ENCODE measurements at places on chromosomes 7 and 10.

- no peak for DNase-seq
Observed at GRCh38 chr10:44478876-44479705, 94.2 kb upstream of the CXCL12 start.

DNA sequence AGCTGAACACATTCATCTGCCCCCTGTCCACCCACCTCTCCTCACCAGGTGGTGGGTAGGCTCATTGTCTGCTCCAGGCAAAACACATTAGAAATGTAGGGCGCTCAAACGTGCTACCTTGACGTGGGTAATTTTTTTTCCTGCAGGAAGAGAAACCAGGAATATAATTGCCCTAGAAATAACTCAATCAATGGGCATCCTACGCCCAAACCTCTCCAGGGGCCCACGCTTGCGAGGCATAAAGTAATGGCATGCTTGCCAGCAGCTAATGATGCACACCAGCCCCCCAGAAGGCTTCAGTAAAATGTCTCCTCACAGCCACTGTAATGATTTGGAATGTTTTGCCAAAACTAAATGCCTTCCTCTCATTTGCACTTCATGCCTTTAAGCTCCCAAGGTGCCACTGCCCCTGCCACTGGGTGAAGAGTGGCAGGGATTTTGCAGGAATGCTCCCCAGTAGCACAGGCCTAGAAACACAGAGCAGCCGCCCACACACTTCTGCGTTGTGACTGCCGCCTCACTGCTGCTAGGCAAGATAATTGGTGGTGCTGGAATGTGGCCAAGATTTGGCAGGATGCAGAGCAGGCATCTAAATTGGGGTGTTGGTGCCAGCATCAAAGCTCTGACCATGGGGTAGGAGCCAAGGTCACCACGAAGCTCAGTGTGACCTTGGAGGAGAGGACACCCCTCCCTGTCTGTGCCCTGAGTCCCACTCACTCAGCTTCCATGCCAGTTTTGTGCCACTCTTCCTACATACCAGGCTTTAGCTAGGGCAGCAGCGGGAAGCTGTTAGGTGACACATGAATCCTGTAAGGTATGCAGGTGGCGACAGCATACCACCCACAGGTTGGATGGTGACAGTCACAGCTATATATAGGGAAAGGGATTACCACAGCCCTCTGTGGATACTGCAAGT, 48.7 kb upstream of the PPP1R3C start:
- DNase-seq = no peak

DNA sequence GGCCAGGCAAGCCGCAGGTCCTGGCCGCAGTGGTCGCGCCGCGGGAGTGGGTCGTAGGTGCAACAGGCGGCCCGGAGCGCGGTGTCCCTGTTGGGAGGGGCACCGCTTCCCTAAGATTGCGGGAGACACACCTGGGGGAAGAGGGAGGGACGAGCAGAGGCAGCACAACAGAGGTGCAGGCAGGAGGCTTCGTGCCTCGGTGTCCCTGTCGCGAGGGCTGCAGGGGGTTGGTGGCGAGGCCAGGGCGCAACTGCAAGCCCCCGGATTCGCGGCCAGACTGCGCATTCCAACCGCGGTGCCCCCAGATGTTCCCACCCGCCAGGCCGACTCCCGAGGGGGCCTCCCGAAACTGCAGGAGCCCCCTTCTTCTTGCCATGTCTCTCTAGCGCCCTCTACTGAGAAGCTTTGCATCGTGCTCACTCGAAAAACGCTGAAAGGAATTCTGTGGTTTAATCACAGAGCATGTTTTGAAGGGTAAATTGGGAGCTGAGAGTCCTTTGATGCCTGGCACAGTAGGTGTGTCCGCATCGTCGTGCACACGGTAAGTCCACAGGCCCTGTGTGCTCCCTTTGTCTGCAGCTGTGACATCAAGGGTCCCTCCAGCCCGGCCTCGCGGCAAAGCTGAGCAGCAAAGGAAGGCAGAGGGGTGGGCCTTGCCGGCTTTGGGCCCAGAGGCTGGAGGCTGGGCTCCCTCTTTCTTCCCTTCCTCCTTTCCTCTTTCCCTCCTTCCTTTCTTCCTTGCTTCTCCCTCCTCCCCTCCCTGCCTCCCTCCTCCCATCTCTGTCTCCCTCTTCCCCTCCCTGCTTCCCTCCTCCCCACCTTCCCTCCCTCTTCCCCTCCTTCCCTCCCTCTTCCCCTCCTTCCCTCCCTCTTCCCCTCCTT, 6.2 kb upstream of the MBL2 start:
- DNase-seq = peak; percentile 49

DNA sequence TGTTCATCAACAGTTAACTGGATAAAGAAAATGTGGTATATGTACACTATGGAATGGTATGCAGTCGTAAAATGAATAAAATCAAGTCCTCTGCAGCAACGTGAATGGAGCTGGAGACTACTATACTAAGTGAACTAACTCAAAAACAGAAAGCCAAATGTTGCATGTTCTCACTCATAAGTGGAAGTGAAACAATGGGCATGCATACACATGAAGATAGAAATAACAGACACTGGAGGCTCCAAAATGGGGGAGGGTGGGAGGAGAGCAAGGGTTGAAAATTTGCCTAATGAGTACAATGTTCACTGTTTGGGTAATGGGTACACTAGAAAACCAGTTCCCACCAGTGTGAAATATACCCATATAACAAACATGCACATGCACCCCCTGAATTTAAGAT, 179.5 kb downstream of the ZWINT start:
- DNase-seq = no peak

DNA sequence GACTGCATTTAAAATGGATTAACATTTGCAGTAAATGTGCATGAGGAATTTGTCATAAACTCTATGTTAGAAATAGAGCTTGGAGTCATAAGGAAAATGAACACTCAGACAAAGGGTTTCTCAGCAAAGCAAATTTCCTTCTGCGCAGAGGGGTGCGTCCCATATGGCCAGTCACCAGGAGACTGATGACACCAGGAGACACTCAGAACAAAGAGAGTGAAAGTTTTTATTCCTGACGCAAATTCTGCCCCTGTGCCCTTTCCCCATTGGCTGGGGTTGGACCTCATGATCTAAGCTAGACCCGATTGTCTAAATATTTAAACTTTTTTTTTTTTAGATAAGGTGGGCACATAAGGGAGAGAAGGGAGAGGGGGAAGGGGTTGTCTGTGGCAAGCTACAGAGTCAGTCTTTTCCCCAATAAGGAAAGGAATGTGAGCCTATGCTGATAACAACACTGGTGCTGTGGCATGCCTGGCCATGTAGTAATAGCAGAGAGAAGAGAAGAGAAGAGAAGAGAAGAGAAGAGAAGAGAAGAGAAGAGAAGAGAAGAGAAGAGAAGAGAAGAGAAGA, 202.0 kb downstream of the POM121L12 start:
- DNase-seq = no peak

- no peak for DNase-seq
Observed at GRCh38 chr7:134449680-134450079, 9.2 kb downstream of the AKR1B1 start.

DNA sequence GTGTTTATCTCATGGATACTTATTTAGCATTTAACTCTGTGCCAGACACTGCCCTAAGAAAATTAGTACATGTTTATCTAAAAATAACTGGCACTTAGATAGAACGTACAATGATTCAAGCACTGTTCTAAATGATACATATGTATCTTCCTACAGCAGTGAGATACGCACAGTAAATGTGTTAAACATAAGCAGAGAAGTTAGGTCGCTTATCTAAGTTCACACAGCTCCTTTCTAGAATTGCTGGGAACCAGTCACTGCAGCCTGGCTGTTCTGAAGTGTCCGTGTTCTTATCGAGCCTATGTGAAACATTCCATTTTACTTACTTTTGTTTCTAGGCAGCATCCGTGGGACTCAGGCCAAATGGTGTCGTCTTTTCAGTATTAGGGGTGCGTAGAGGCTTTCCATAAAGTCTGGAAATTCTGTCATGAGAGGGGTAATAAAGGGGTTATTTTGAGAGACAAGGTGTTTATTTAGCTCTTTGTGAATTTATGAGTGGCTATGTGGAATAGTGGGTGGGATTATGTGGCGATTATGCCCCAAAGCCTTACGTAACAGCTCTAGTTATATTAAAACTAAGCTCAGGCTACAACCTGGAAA, 186.9 kb downstream of the SND1 start:
- DNase-seq = no peak

GRCh38 chr10:70759781-70760180, 25.4 kb downstream of the TBATA start:
- no peak for DNase-seq

DNA sequence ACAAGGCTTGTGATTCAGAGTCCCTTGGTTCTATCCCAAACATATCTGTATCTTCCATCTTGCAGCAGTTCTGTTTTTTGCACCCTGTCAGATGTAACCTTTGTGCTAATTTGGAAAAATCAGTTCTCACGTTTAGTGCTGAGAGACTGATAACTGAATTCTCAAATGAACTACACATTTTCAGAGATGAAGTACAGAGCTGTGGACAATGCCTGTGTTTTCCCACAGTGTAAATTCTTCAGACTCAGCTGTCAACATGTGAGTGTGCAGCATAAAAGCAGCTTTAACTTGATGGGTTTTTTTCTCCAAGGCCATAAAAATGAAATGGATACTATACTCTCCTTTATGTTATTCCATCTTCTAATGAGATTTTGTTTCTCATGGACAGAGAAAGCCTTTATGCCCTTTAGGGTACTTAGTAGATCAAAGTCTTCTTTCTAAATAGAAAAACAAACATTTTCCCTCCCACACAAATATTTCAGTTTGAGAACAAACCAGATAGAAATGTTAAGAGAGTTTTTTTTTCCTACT, 150.9 kb downstream of the SEMA3A start:
- no peak for DNase-seq

GRCh38 chr10:12409613-12410012, 60.3 kb downstream of the CAMK1D start:
- DNase-seq = no peak

DNA sequence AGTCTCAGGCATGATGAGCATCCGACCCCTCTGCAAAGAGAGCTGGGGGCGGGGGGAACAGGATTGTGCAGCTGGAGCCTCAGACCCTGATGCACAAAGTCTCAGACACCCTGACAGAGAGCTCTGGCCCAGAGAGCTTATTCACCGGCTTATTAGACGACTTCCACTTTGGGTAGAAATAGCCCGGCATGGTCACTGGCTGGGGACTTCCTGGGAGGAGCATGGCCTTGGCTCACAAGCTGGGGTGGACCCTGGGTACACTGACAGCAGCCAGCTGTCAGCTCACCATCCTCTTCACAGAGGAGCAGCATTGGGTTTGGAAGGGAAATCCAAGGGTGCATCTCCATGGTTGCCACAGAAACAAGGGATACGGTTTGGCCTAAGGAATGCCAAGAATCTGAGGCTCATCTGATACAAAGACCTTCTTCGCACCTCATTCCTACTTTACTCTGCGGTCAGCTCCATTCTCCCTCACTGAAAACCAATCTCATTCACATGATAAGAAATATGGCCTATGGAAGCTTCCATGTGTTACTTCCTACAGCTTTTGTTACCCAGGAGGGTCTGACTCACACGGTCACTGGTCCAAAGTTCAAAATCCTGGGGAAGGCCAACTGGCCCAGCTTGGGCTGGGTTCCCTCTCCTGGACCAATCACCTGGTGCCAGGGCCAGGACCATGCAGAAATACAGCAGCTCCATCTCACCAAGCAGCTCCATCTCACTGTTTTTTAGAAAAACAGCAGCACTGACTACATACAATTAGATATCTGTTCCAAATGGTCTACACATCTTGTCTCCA, 25.1 kb downstream of the ZNF467 start:
- DNase-seq = no peak

DNA sequence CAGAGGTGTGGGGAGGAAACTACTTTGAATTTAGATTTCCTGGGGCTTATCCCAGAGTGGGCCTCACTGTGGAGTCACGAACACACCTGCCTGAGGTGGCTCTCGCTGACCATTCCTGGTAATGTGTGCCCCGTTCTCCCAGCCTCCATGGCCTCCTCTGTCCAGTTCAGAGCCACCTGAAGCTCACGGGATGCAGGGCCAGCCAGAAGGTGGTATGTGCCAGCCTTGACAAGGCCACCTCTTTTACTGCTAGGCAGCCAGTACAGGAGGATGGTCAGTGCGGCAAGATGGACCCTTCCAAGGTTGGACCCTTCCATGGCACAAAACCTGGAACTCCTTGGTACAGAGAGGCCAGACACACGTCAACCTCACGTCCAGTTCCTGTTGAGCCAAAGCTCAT, 210.3 kb downstream of the DNAJB6 start:
- no peak for DNase-seq

GRCh38 chr7:28479507-28479947, 67.2 kb downstream of the CREB5 start:
- DNase-seq = no peak

DNA sequence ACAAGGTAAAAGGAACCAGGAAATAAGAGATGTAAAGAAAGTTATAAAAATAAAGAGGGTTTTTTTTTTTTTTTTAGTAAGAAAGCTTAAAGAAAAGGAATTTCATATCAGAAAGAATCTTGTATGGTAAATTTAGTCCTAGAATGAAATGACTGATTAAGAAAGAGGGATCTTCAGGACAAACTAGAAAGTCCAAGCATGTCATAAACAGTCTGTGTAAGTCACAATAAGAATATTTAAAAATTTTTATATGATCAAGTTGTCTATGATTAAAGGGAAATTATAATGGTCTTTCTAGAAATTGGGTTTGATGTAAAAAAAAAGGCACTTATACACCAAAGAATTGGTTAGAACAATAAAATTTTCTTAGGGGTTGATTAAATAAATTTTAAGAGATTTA, 289.5 kb downstream of the XPNPEP1 start:
- no peak for DNase-seq

GRCh38 chr10:71966046-71967004, 2.1 kb downstream of the CHST3 start:
- DNase-seq = no peak

DNA sequence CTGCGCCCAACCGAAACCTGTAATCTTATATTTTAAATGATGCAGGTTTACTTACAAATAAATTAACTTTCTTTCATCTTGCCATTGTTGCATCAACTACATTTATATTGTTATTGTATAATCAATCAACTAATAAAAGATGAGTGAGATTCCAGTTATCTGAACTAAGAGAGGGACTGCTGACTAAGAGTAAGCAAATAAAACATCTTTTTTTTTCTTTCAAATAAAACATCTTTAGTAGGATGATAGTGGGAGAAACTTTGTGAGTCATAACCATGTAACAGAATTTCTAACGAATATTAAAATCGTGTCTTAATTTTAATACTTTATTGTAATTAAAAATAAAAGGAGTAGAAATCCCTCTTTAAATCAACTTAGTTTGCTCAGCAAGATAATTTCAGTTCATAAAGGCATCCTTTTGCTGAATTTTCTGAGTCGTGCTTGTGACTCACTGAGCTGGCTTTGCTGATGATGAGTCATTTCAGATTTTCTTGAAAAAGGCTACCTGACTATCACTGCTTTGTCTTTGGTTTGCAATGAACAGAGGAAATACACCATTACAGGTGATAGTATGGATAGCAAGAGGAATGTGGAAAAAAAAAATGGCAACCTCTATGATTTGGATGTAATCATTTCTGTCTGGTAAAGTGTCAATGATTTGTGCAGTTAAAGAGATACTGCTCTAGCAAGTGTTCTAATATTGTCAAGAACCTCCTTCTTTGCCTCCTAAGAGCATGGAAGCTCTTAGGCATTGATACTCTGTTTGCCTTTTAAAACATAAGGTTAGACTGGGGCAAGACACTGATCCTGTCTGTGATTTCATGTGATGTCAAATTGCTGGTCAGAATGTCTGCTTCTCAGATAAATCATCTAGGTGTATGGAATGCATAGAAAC, 119.5 kb downstream of the GPR158 start:
- no peak for DNase-seq

GRCh38 chr7:142337054-142338001, 79.5 kb upstream of the PRSS58 start:
- no peak for DNase-seq

- DNase-seq = no peak
Observed at GRCh38 chr10:113000876-113001598, 51.0 kb downstream of the TCF7L2 start.

- no peak for DNase-seq
Observed at GRCh38 chr10:13302821-13303555, 3.1 kb upstream of the PHYH start.

All from right lung (tissue), 10 donors.